Spinal cord (tissue), 10 donors: ENCODE measurements at places on chromosomes 5 and 9. TPM values are rescaled to one million over a fixed set of nuclear protein-coding genes. Genes with fewer than 3 reads are reported as not detected.

DNA sequence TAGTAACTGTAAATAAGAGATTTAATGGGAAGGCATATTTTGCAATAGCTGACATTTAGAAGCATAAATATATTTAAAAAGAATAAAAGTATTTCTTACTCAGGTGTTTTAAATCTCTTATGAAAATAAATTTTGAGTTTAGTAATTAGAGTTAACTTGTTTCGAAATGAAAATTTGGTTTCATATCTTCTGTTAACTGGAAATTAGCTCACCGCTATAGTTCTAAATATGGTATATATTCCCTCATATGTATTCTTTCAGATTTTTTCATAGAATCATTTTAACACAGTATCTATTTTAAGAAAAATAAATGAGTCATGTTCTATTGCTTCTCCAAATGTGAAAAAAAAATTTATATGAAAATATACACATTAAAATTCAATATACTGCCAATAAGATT, 434.1 kb downstream of the DTWD2 start:
- no peak for DNase-seq

DNA sequence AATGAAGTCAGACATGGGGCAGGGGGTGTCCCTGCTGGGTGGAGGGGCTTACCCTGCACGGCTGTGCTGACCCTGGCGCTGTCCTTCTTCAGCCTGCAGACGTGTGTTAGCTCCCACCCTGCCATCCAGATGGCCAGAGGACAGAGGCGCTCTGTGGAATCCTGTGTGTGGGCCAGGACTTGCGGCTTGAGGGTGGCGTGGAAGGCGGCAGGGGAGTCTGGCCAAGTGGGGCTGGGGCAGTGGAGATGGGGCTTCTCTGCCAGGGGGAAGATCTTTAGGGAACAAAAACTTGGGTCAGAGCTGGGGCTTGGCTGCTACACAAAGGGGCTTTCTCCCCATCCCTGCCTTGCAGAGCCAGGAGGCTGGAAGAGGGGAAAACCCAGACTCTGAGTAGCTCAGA, 46.5 kb upstream of the SYNPO start:
- no peak for DNase-seq

- DNase-seq, result no peak
Observed at GRCh38 chr5:149552553-149553160, 1.4 kb upstream of the CSNK1A1 start.

- no peak for DNase-seq
Observed at GRCh38 chr9:82829818-82830217, 233.1 kb downstream of the RASEF start.

The ENDOG gene
- total RNA-seq, result 28.2 TPM
